T-helper 17 cell (primary cell): ENCODE measurements at places on chromosomes 5 and 9. TPM values are rescaled to one million over a fixed set of nuclear protein-coding genes. Genes with fewer than 3 reads are reported as not detected.

- H3K4me3 ChIP-seq = no peak overlapping the region
- peaks cover 5% of the 10 kb centered on the region for H3K4me1 ChIP-seq
- H3K27ac ChIP-seq = no peak overlapping the region
- DNase-seq = no peak
- H3K36me3 ChIP-seq = peaks cover 3% of the 10 kb centered on the region
- peaks cover 81% of the 10 kb centered on the region for H3K27me3 ChIP-seq
Measured at GRCh38 chr5:133814152-133814551, 154.3 kb downstream of the C5orf15 start.

DNA sequence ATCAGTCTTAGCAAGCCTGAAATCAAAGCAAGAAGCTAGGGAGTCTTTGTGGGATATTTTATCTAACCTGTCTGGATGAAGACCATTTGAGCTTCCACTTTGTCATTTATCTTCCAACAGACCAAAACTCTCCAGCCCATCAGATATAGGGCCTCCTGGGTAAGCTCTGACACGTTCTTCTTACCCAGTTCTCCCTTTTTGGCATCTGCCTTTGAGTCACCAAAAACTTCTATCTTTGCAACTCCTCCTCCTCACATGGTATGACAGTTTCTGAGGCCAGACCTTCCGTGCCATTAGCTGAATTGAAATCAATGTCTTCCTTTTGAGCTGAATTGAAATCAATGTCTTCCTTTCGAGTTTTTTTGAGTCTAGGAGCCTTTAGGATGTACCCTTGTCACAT lies 156.6 kb upstream of the SPRY4 start:
- H3K27me3 ChIP-seq = no peaks in the 10 kb centered on the region
- H3K4me3 ChIP-seq = no peak overlapping the region
- H3K27ac ChIP-seq = no peak overlapping the region
- H3K36me3 ChIP-seq = peaks cover 2% of the 10 kb centered on the region
- DNase-seq = no peak
- H3K4me1 ChIP-seq = no peaks in the 10 kb centered on the region

DNA sequence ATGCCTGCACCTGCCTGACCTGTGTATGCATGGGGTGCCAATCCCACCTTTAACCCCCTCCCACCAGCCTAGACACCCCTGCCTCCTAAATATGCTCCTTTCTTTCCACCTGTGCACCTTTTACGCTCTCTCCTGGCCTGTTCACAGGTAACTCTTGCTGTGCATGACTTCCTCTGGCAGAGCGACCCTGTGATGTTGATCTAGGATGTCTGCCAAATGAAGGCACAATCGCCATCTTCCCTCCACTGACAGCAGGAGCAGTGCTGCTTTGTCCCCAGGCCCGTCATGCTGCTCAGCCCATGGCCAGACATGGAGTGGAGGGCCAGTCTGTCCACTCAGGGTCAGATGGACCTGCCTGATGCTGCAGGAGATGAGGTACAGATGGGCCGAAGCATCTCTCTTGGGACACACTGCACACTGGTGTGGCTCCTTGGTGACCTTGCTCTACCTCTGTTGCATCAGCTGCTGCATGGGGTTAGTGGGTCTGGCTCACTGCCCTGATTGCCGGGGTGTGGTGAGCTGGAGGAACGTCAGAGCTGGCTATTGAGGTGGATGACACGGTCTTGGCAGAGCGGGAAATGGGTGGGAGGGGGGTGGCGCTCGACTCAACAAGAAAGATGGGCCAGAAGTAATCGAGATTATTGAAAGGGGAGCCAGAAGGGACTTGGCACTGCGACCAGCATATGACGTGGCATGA lies 101.7 kb upstream of the PITX1 start:
- peaks cover 35% of the 10 kb centered on the region for H3K27me3 ChIP-seq
- H3K4me3 ChIP-seq = no peak overlapping the region
- no peaks in the 10 kb centered on the region for H3K36me3 ChIP-seq
- H3K27ac ChIP-seq = no peak overlapping the region
- no peak for DNase-seq
- H3K4me1 ChIP-seq = no peaks in the 10 kb centered on the region

- no peak overlapping the region for H3K4me3 ChIP-seq
- no peak overlapping the region for H3K27ac ChIP-seq
- no peaks in the 10 kb centered on the region for H3K36me3 ChIP-seq
- H3K4me1 ChIP-seq = no peaks in the 10 kb centered on the region
- no peak for DNase-seq
Measured at GRCh38 chr9:40927260-40927631, 201.2 kb downstream of the FOXD4L6 start.

- DNase-seq = no peak
- H3K4me3 ChIP-seq = no peak overlapping the region
- no peaks in the 10 kb centered on the region for H3K36me3 ChIP-seq
- H3K4me1 ChIP-seq = no peaks in the 10 kb centered on the region
- H3K27me3 ChIP-seq = no peaks in the 10 kb centered on the region
- H3K27ac ChIP-seq = no peak overlapping the region
Measured at GRCh38 chr9:24487946-24488345, 57.8 kb downstream of the IZUMO3 start.

- no peaks in the 10 kb centered on the region for H3K36me3 ChIP-seq
- H3K4me1 ChIP-seq = no peaks in the 10 kb centered on the region
- no peaks in the 10 kb centered on the region for H3K27me3 ChIP-seq
- H3K27ac ChIP-seq = no peak overlapping the region
- DNase-seq = no peak
Measured at GRCh38 chr5:15646371-15646770, 146.4 kb downstream of the FBXL7 start.

GRCh38 chr5:151682240-151682639 lies 4.5 kb downstream of the SPARC start:
- no peak overlapping the region for H3K27ac ChIP-seq
- peaks cover 7% of the 10 kb centered on the region for H3K36me3 ChIP-seq
- H3K4me1 ChIP-seq = peaks cover 13% of the 10 kb centered on the region
- DNase-seq = no peak

DNA sequence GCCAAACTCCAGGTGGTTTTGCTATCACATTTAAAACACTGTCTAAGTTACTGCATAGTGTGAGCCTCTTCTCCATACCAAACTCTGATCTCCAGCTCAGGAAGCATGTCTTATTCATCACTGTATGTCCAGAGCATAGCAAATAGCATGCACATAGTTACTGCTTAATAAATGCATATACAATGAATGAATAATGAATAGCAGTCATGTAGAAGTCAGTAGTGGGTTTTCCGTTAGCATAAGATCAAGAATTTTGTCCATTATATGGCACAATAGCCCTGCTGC lies 329.4 kb downstream of the ARRDC3 start:
- H3K27me3 ChIP-seq = peaks cover 10% of the 10 kb centered on the region
- no peaks in the 10 kb centered on the region for H3K4me1 ChIP-seq
- DNase-seq = no peak
- H3K4me3 ChIP-seq = no peak overlapping the region
- no peak overlapping the region for H3K27ac ChIP-seq
- no peaks in the 10 kb centered on the region for H3K36me3 ChIP-seq

DNA sequence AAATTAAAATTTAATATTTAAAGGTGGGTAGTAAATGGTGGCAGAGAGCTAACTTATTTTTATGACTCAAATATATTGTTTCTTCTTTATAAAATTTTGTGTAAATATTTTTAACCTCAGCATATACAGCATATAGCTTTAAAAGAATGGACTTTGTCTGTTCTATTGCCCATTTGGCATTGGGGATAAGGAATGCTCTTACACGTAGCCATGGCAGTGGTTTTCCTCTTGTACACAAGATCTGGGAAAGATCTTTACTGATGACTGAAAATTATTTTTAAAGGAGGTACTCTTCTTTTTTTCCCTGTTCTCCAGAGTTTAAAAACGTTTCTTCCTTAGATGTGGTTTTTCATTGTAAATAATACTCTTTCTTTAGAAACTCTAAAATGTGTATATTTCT lies 75.0 kb downstream of the PBX3 start:
- no peaks in the 10 kb centered on the region for H3K27me3 ChIP-seq
- H3K36me3 ChIP-seq = peaks cover 3% of the 10 kb centered on the region
- H3K4me3 ChIP-seq = no peak overlapping the region
- peaks cover 17% of the 10 kb centered on the region for H3K4me1 ChIP-seq
- peak overlapping the region; percentile 63 for H3K27ac ChIP-seq
- no peak for DNase-seq

GRCh38 chr9:70101265-70101664 lies 57.6 kb downstream of the MAMDC2 start:
- H3K4me3 ChIP-seq = no peak overlapping the region
- DNase-seq = no peak
- peaks cover 19% of the 10 kb centered on the region for H3K27me3 ChIP-seq
- no peaks in the 10 kb centered on the region for H3K36me3 ChIP-seq
- H3K27ac ChIP-seq = no peak overlapping the region

DNA sequence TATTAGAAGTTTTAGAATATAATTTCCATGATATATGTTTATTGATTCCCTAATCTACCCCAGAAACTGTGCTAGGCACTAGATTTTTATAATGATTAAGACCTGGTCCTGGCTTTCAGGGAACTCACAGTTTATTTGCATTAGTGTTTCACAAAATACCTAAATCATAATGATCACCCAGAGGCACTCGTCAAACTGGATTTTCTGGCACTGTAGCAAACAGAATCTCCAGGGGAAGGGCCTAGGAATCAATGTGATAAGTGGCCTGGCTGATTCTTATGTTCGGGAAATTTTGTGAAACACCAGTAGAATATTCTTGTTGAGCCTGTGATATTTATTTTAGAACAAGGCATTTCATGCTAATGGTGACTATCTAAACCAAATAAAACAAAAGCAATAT lies 37.4 kb upstream of the SRP19 start:
- peaks cover 12% of the 10 kb centered on the region for H3K4me1 ChIP-seq
- H3K27me3 ChIP-seq = no peaks in the 10 kb centered on the region
- H3K27ac ChIP-seq = peak overlapping the region; percentile 24
- no peak for DNase-seq
- H3K36me3 ChIP-seq = peaks cover 9% of the 10 kb centered on the region

DNA sequence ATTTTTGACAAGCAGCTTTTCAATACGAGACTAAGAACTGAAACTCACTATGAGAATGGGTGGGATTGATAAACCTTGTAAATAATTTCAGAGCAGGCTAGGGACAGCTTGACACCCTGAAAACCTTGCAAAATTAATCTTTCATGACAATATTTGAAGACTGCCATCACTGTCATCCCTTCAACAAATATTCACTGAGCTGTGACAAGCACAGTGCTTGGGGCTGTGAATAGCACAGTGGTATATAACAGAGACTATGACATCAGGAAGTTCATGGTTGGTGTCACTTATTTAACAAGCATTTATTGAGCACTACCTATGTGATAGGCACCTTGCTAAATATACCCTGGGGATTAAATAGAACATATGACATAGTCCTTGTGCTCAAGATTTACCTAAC lies 741.0 kb upstream of the RIOK2 start:
- no peaks in the 10 kb centered on the region for H3K4me1 ChIP-seq
- H3K27ac ChIP-seq = no peak overlapping the region
- H3K36me3 ChIP-seq = no peaks in the 10 kb centered on the region
- no peak for DNase-seq
- no peak overlapping the region for H3K4me3 ChIP-seq

DNA sequence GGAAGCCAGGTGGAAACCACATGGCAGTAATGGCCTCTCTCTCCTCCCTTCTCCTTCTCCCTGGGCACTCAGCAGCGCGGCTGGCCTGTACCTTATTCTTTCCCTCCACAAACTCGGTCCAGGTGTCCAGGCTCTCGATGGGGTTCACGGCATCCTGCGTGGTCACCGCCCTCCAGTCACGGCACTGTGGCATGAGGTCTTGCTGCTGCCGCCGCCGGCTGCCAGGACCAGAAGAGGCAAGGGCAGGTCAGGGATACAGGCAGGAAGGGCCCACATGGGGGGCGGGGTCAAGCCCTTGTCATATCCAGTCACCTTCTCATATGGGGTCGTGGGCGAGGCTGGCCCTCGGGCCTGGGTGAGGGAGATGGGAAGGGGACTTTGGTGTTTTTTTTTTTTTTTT lies 25.6 kb downstream of the FLT4 start:
- DNase-seq = no peak
- no peak overlapping the region for H3K4me3 ChIP-seq
- H3K27ac ChIP-seq = no peak overlapping the region
- H3K4me1 ChIP-seq = peaks cover 7% of the 10 kb centered on the region
- no peaks in the 10 kb centered on the region for H3K36me3 ChIP-seq

- H3K4me1 ChIP-seq = no peaks in the 10 kb centered on the region
- DNase-seq = no peak
- no peaks in the 10 kb centered on the region for H3K27me3 ChIP-seq
- H3K36me3 ChIP-seq = no peaks in the 10 kb centered on the region
- no peak overlapping the region for H3K27ac ChIP-seq
Measured at GRCh38 chr5:164742025-164742424, 1236.6 kb downstream of the MAT2B start.

DNA sequence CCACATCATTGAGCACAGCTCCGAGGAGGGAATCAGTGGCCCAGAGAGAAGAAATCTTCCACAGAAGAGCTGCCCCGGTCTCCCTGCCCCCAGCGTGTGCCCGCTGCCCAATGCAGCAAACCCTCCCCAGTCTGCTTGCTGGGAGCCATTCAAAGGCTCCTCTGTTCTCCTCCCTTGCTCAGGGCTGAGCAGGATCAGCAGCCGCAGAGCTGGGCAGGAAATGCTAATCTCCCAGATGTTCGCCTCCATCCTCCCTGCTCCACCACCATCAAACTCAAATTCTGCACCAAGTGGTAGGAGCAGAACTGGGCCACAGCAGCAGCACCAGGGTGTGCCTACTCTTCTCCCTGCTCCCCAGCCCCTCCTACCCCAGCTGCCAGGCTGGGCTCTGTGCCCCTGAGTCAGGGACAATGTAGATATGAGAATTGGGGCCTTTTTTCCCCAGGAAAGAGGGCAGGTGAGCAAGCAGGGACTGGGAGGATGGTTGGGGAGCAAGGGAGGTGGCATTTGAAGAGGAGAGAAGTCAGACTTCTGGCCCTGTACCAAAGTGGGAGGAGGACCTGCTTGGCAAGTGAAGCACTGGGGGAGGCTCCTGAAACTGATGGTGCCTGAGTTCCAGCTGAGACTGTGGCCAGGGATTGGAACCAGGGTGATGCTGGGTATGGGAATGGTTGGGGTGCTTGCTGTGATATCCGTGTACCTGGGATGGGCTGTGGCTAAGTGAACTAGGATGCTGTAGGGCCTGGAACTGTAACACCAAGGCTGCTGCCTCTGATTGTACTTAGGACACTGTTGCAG lies 1.9 kb upstream of the PCDH1 start:
- no peak for DNase-seq
- peak overlapping the region; percentile 94 for H3K27ac ChIP-seq

- H3K27me3 ChIP-seq = peaks cover 6% of the 10 kb centered on the region
- H3K4me1 ChIP-seq = no peaks in the 10 kb centered on the region
- no peak overlapping the region for H3K27ac ChIP-seq
- H3K4me3 ChIP-seq = no peak overlapping the region
- H3K36me3 ChIP-seq = no peaks in the 10 kb centered on the region
- DNase-seq = no peak
Measured at GRCh38 chr9:3793971-3794383, 268.2 kb upstream of the RFX3 start.

Gene GPSM1
- 7.4 TPM for total RNA-seq

Gene CSF1R
- 2.7 TPM for total RNA-seq

Gene IFNA2
- total RNA-seq = not detected

Gene FBLL1
- not detected for total RNA-seq

Gene GRIN1
- not detected for total RNA-seq

Gene C5orf58
- not detected for total RNA-seq

Gene PCDHGA6
- 0.40 TPM for total RNA-seq
